ENCODE measurements at places on chromosomes 1 and 21.

GRCh38 chr1:224828691-224829090 is 100.8 kb upstream of the DNAH14 start:
- DNase-seq: no peak

DNA sequence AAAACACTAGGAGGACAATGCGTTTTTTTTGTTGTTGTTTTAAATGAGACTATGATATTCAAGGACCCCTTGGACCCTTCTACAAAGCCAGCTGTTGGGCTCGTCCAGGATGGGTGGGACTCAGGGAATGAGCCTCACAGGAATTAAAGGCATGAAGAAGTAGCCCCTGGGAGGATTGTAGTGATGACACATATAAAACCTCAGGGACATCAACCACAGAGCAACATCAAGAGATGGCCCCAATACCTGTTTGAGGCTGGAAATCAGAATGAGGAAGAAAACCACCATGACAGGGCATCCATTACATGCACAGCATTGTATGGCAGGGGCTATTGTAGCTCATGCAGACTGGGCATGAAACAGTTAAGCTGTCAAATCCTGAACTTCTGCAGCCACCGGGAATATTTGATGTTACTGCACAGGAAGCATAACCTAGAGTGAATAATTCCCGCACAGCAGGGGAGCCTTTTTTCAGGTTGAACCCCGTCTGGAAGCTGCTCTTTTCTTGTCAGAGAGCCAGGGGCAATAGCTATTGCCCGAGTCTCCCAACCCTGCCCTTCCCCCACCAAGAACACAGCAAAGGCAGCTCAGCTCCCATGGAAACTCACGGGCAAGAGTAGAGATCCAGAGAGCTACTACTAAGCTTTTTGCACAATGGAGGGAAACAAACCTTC is 140.2 kb upstream of the FGGY start:
- DNase-seq: no peak

DNA sequence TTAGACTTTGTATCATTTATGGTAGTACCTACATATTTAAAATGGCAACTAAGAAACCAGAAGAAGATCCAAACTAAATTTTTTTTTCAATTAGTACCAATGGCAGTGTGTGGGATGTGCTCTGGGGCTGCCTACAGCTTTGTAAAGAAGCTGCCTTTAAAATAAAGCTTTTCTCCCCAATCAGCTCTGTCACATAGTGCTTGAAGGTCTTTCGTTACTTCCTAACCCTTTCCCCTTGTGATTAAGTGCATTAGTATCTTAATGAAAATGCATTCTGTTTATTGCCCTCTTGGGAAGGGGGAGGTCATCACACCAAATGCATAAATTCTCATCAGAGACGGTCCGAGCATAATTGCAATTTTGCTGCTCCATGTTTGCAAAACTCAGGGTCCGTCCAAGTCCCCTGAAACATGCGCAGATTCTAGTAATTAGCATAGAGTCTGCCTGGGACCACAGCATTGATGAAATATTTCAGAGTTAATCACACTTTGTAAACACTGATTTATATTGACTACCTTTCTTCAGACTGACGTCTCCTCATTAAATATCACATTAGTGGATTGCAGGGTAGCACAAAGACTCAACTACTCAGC is 71.3 kb downstream of the ESRRG start:
- DNase-seq: no peak

GRCh38 chr1:24410750-24411149 is 2.8 kb downstream of the STPG1 start:
- DNase-seq: no peak

DNA sequence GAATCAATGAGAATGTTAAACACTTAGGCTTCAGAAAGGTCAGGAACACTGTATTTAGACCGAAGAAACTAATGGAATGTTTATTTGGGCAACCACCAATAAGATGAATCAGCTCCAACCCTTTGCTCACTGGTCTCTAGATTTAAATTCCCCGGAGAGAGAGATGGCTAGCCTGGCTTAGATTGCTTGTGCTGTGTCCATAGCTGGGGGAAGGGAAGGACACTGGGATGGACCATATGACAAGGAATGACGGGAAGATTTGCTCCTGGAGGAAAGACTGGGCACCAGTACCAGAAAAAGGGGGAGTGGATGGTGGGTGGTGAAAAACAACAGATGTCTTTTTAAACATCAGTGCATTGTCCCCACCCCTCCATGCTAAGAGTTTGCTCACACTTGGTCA is 426.6 kb downstream of the DUSP10 start:
- DNase-seq: no peak

DNA sequence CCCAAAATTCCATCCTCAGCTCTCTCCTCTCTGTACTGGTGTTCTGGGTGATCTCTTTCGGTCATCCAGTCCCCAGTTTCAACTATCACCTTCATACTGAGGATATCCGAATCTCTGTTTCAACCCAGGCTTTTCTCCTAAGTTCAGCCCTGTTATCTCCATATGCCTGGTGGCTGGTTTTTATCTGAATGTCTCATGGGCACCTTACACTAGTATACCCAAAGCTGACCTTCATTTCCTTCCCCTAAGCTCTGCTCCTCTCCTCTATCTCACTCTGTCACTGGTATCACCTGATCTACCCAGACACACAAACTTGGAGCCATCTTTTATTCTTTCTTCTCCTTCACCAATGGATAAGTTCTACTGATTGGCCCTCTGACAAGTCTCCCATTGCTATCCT is 53.0 kb downstream of the LRRC71 start:
- DNase-seq: no peak

DNA sequence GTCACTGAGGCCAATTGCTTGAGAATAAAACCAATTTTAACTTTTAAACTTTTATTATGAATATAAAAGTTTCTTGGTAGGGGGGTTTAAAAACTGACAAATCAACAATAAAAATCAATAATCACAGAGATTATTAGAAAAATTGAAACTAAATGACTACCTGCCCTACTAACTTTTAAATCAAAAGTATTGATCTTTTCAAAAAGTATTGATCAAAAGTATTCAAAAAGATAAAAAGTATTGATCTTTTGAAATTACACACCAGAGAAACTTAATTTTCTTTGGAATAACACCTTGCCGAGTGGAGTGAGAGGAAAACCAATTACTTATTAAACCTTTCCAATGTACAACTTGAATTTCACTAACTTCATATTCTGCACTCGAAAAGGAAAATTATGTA is 2.2 kb downstream of the SLC30A1 start:
- no peak for DNase-seq

GRCh38 chr21:25887646-25888306 is 153.0 kb downstream of the GABPA start:
- no peak for DNase-seq

DNA sequence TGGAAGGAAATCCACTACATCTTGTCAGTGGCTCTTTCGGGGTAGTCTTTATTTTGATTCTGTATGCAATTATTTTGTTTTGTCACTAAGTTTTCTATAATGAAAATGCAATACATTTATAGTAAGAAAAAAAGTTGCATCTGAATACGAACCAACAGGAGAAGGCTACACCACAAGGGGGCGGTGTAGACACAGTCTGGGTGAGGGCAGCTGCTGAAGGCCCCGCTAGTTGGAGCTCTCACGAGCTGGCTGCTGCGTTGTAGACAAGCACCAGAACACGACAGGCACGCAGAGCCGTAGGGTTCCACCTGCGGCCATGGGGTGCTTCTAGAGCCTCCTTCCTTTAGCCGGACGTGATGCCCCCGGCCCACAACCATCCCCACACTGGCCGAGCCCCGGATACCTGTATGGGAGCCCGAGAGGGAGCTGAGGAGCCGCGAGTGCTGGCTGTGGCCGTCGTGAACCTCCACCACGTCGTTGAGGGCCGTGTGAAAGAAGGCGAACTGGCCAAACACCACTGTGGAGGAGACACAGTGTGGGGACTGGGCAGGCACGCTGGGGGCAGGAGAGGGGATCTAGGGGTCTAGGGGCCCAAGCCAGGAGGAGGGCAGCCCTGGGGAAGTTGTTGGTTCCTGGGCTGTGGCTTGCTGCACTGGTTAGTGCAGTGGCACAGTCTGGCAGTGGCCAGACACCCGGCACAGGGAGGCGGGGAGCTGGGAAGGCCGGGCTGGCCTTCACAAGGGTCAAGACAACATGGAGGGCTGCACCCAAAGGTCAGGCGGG is 160.8 kb downstream of the ZSCAN20 start:
- peak; percentile 95 for DNase-seq

- DNase-seq: no peak
These were observed 25.0 kb downstream of the TTC39A start for GRCh38 chr1:51305371-51305823.

GRCh38 chr1:15833842-15834405 is 13.6 kb upstream of the SPEN start:
- DNase-seq: no peak

GRCh38 chr1:13832536-13832935 is 132.5 kb downstream of the PRDM2 start:
- DNase-seq: no peak

DNA sequence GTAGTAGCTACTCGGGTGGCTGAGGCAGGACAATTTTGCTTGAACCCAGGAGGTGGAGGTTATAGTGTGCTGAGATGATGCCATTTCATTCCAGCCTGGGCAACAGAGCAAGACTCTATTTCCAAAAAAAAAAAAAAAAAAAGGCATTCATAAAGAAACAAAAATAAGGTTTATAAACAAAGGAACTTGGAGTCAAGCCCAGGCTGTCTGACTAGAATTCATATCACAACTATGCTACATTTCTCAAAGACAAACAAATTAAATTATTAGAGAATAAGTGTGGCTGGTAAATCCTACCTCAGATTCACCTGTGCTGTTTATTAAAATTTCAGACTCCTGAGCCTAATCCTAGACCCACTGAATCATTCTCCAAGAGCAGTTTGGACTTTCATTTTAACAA is 4.2 kb downstream of the GCLM start:
- DNase-seq: no peak

DNA sequence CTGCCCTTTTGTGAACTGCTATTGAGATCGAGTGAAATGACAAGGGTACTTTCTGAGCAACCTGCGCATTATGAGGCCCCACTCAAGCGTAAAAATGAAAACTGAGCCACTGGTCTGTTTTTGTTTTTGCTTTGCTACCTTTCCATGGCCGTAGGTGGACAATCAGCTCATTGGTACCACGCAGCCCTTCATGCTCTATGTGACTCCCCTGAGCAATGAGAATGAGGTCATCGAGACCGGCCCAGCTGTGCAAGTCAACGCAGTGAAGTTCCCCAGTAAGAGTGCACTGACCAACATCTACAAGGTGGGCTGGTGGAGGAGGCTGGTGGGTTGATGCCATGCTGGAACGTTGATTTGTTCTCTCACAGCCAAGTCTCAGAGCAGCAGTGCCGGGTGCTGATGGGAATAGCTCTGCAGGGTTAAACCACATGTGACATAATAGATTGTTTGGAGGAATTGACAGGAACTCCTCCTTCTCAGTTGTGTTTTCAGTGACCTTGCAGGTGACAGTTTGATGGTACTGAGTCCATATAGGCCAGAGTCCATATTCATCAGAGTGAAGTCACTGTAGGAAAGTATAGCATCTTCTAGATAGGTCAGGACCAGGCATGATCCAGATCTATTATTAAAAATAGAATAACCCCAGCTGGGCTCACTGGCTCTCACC is 170.3 kb downstream of the VPS13D start:
- DNase-seq: no peak

GRCh38 chr1:57208741-57209302 is 215.0 kb downstream of the DAB1 start:
- DNase-seq: no peak

DNA sequence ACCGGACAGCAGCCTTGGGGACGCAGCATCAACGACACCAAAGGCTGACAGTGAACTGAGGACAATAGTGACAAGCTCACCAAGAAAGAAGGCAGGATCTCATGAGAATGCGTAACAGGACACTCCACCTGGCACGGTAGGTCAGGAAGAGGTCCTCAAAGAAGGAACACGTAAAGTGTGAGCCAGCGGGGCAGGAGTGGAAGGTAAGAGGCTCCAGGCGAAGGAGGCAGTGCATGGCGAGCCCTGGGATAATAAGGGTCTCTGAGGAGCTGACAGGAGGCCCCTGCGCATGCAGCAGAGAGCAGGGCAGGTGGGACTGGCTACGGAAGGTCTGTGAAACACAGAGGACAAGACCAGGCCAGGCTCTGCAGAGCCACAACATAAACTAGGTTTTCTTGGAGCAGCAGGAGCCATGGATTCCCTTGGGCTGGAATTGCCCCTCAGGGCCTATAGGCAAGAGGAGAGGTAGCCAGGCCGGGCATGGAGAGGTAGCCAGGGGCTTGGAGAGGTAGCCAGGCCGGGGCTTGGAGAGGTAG is 8.2 kb downstream of the LSS start:
- no peak for DNase-seq

DNA sequence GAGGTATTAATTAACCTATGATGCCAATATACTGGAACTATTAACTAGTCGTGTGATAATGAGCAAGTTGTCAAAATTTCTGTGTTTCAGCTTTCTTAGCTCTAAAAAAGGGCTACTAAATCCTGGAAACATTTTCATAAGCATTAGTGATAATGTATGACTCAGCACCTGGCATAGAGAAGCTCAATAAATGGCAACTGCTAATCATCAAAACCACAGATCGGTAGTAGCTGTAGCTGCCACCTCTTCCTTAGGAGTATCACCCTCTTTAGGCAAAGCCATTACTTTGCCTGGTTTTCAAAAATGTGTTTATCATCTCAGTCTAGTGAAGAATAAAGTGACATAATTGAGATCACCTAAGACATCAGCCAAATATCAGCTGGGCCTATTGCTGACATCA is 75.5 kb downstream of the TPR start:
- no peak for DNase-seq

GRCh38 chr1:58702261-58703141 is 2.6 kb upstream of the MYSM1 start:
- no peak for DNase-seq

GRCh38 chr1:202291961-202292712 is 49.6 kb downstream of the UBE2T start:
- DNase-seq: no peak

DNA sequence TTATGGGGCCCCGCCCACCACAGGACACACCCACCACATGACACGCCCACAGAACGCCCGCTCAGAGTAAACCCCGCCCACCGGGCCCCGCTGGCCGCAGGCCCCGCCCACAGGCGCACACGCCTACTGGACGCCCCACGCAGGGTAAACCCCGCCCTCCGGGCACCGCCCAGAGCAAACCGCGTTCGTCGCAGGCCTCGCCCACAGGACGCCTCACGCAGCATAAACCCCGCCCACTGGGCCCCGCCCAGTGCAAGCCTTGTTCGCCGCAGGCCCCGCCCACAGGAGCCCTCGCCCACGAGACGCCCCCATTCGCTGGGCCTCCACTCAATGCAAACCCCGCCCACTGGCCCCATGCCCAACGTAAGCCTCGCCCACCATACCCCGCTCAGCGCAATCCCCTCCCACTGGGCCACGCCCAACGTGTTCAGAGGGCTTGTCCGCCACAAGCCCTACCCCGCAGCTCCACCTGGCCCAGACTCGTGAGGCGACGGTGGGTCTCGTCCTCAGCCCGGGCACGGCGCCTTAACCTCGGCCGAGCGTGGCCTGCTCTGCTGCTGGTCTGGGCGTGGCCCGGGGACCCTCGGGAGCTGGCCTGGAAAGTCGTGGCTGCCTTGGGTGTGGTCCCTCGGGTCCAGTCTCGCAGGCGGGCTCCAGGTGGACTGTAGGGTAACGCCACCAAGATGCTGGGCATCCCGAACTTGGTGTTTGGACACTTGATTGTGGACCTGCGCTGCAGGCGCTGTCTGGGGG is 401 bp upstream of the TMEM52 start:
- peak; percentile 85 for DNase-seq

- no peak for DNase-seq
These were observed 52.4 kb upstream of the H6PD start for GRCh38 chr1:9181990-9182783.

Measured in dorsolateral prefrontal cortex (tissue), 122 donors.